Stimulated activated CD8-positive, alpha-beta memory T cell treated with anti-CD3 and anti-CD28 coated beads, Interleukin-7, amount 100 ng/mL, for 1 hour (primary cell): ENCODE measurements at places on chromosomes 5 and 9.

DNA sequence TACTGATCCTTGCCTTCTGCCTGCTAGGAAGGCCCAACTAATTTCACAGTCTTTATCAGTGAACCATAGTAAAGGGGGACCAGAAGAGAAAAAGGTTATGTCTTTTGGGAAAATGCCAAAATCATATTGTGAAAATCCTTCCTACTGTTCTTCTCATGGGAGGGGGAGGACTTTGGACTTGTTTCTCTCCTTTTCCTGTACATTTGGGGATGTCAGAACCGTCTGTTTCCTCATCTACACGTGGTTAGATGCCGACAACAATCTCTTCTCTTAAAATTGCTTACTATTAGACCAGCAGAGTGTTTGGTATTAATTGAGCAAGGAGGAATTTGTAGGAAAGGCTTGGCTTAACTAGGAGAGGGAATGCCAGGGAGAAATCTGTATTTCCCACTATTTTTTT lies 77.2 kb downstream of the TMC1 start:
- DNase-seq, result no peak

GRCh38 chr5:38341056-38341455 lies 82.7 kb downstream of the EGFLAM start:
- no peak for DNase-seq

GRCh38 chr5:178473854-178474253 lies 116.3 kb downstream of the COL23A1 start:
- DNase-seq, result no peak

DNA sequence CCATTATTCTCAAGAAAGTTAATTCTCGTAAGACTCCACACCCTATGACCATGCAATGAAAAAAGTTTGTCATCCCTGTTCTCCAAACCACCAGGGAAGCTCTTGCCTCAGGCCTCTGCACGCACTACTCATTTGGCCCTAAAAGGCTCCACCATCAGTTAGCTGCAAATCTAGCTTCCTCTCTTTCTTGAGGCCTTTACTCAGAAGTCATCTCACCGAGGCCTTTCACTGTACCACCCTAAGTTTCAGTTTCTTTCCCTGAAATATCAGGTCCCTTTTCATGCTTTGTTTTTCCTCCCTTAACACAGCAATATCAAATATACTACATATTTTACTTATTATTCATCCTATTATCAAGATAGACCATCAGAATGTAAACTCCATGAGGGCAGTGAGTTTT lies 39.1 kb downstream of the OXCT1 start:
- no peak for DNase-seq

DNA sequence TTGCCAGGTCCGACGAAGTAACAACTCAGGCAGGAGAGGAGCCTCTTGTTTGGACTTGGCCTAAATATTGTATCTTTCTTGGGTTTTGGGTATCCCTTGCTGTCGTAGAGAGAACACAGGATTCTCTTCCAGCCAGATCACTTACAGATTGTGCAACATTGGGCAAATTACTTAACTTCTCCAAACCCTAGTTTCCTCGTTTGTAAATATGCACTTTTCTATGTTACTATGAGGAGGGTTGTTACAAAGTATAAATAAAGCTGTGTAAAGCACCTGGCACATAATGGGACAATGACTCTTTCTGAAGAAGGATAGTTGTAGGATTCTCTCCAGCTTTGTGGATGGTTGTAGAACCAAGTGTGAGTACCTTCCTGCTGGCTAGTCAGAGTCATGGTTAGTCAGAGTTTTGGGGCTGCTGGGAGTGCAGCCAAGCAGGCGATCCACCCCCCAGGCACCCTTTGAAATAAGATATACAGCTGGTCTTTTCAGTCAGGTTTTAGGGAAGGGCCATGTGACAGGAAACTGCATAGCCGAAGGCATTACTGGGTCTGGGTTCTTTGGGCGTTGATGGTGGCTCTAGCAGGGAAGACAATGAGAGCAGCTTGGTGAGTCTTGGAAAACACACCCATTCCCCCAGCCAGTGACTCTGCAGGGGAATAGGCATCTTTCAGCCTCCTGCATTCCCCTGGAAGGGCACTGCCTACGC lies 49.9 kb upstream of the GDNF start:
- no peak for DNase-seq

- no peak for DNase-seq
Observed at GRCh38 chr5:136202469-136203205, 9.7 kb upstream of the SMIM32 start.

DNA sequence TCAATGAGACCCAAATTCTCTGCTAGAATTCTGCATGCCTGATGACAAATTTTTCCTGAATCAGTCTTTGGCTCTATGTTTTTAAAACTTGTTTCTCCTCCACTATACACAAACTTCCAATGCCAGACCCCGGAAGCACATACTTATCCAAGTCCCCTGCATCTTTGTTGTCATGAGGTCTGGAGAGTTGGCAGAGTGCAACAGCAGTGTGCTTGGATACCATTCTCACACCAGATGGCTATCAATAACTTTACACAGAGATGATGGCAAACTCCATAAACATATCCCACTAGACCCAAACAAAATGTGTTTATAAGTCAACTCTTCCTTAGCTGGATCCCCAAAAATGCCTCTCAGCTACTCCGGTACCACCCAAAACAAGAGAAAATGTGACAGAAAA lies 337.7 kb upstream of the TRPC7 start:
- DNase-seq, result no peak

DNA sequence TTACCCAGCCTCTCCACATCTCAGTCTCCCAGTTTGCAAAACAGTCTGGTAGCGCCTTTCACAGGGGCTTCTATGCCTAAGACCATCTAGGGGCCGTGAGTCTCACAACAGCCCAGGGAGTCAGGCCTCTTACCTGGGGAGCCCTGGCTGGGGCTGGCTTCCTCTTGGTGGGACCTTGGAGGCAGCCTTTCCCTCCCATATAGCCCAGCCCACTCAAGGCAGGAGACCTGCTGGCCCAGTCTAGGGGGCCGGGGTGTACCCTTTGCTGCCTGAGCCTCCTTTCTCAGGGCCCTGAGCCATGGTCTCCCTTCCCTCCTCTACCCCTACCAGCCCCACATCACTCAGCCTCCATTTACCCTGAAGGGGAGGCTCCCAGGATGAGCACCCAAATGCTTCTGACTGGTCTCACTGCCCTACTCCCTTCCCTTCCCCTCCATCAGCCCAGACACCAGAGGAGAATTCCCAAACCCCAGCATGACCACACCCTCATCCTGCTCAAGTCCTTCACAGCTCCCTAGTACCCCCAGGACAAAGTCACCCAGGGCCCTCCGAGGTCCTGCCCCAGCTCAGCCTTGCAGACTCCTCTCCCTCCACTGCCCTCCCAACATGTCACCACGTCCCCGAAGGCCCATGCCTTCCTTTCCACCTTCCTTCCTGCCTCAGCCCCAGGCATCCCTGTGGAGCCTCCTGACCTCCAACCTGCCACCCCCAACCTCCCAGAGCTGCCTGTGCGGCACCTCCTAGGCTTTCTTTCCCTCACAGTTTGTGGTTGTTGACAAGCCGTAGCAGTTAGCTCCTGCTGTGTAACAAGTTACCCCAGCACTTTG lies 55.3 kb downstream of the BARX1 start:
- no peak for DNase-seq

- DNase-seq, result peak; percentile 1
Observed at GRCh38 chr9:107213561-107214028, 69.5 kb upstream of the RAD23B start.

- DNase-seq, result peak; percentile 81
Observed at GRCh38 chr5:59039296-59040023, 456.6 kb downstream of the RAB3C start.

GRCh38 chr5:40736103-40736875 lies 19.5 kb downstream of the TTC33 start:
- no peak for DNase-seq

GRCh38 chr5:3092664-3093063 lies 341.2 kb upstream of the IRX2 start:
- DNase-seq, result no peak

DNA sequence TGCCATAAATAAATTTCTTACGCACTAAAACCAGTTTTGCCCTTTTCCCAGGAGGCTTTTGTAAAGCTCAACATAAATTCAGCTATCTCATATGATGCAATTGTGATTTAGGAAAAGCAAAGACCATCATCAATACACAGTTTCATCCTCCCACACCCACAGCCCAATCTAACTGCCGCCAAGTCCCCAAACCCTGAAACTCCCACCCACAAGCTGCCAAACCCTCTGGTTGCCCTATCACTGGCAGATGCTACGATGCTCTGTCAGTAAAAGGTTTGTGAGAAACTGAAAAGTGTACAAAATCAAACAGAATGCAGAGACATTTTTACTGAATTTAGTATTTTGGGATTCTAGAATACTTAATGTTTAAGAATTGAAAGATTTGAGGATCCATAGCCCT lies 42.8 kb upstream of the NR4A3 start:
- DNase-seq, result no peak

DNA sequence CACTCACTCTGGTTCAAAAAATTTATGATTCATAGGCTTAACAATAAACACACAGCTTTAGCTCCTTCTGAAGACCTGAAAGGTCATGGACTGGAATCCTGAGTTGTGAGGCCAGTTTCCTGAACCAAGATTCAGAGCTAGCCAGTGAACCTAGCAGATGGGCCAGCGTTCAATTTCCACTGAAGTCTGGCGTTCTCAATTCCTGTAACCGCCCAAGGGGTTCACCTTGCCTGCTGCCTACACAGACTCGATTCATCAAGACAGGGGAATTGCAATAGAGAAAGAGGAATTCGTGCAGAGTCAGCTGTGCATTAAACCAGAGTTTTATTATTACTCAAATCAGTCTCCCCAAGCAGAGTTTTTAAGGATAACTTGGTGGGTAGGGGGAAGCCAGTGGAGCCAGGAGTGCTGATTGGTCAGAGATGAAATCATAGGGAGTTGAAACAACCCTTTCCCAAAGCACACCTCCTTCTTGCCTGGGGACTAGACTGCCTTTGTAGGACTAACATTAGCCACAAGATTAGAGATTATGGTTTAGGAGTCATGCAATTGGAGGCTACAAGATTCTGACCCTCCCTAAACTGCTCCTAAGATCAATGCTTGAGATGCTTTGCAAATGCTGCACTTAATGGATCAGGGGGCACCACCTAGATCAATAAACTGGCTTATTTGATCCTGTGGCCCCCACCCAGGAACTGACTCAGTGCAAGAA lies 117.5 kb upstream of the SHB start:
- no peak for DNase-seq

GRCh38 chr9:91502913-91503672 lies 79.5 kb upstream of the NFIL3 start:
- no peak for DNase-seq

DNA sequence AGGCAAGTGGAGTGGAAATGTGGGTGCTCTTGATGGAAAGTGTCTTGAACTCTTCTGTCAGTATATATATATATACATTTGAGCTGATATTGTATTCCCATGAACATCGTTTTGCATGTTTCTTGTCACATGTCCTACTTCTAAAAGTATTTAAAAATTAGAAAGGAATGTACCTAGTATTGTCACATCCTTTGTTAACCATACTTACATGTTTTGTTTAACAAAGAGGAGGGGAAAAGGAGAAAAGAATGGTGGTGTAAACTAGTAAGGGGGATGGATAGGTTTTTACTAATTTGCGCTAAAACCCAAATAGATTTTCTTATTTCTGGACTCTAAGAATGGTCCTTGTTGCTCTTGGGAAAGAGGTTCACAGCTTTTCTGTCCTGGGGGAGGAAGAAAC lies 181.7 kb downstream of the GOLPH3 start:
- DNase-seq, result no peak

DNA sequence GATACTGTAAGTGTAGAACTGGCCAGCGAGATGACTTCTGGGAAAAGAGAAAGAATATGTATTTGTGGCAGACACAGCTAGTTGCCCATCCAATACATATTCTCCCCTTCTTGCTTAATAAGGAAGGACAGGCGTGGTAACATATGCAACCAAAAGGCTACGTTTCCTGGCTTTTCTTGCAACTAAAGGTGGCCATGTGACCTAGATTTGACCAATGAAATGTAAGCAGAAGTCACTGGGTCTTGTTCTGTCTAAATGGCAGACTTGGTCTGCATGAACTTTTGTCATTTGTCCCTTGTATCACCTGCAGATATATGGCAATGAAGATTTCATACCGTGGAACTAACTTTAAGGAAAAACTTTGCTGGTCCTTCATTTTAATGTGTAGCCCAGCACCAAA lies 183.8 kb downstream of the CDH12 start:
- DNase-seq, result no peak

DNA sequence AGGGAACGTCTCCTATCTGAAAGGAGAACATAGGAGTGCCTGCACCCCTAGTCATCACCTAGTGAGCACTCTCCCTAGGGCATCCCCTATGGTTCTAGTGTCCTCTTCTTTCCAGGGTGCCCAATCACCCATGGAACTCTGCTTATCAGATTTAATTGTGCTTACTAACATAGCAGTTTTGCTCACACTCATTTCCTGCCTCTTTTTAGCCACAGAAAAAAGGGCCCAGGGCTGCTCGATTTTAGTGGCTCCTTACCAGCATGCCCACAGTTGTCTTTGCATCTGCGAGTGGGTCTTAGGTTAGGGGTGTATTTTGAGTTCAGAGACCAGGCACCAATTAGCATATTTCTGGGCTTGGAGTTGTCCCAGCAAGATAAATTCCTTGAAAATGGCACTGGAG lies 1110.2 kb downstream of the TAF11L14 start:
- DNase-seq, result no peak

GRCh38 chr9:12955510-12956163 lies 180.8 kb downstream of the LURAP1L start:
- DNase-seq, result no peak

- DNase-seq, result no peak
Observed at GRCh38 chr5:102589661-102590060, 90.9 kb upstream of the SLCO6A1 start.

DNA sequence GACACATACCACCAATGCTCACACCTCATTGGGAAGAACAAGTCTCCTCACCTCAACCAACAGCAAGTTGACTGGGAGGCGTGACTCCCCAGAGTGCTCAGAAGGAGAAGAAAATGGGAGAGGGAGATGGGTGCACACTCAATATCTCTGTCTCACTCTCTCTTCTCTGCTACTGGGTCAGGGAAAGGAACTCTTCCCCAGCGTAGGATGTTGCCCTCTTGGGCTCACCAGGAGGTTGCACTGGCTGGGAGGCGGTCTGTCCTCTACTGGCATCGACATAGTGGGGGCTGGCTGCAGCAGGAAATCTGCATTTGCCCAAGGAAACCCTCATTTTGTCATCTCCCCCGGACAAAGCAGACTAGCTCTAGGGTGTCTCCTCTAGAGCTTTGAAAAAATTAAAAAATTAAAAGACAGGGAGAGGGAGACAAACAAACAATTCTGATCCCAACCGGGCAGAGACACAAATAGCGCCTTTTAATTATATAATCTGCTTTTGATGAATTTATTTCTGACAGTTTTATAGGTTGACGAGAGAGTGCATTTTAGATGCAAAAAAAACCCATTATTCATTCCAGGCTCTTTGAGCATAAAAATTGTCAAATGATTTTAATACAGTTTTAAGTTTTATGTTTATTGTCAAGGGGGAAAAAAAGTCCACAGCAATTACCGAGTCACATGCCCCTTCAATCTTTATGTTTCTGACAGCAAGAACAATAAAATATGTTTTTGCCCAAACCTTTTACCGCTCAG lies 179.3 kb upstream of the MVB12B start:
- DNase-seq, result no peak

GRCh38 chr5:97735209-97735608 lies 552.2 kb upstream of the RIOK2 start:
- DNase-seq, result no peak

- no peak for DNase-seq
Observed at GRCh38 chr5:135395451-135395850, 3.6 kb downstream of the MACROH2A1 start.

GRCh38 chr9:76758476-76758875 lies 5.8 kb upstream of the PCA3 start:
- no peak for DNase-seq
